Hair follicular keratinocyte (primary cell): ENCODE measurements at places on chromosomes 4 and X. TPM values are rescaled to one million over a fixed set of nuclear protein-coding genes. Genes with fewer than 3 reads are reported as not detected.

Gene IDH3G
- 71.1 and 76.5 TPM in 2 replicates for total RNA-seq

Gene USP27X
- 1.9 and 2.1 TPM in 2 replicates for total RNA-seq

Gene HTN3
- total RNA-seq = not detected in 2 replicates

Gene AFP
- not detected in 2 replicates for total RNA-seq

Gene SSX1
- not detected in 2 replicates for total RNA-seq

Gene SORCS2
- total RNA-seq = 0.31 TPM in 1 of 2 replicates, not detected in the other

Gene HMX1
- not detected in 2 replicates for total RNA-seq

Gene RBM3
- total RNA-seq = 161 and 180 TPM in 2 replicates

Gene PCSK1N
- total RNA-seq = 7.1 and 10.5 TPM in 2 replicates

Gene NUDT10
- total RNA-seq = 0.62 and 2.2 TPM in 2 replicates

Gene MAOA
- 18.8 and 40.1 TPM in 2 replicates for total RNA-seq

Gene CT45A1
- not detected in 2 replicates for total RNA-seq

Gene CT83
- not detected in 2 replicates for total RNA-seq

Gene JAKMIP1
- total RNA-seq = not detected in 2 replicates

Gene AGTR2
- not detected in 2 replicates for total RNA-seq

Gene ASMT
- total RNA-seq = not detected in 2 replicates

Gene SLC6A8
- total RNA-seq = 20.2 and 20.9 TPM in 2 replicates

Gene GAGE1
- not detected in 2 replicates for total RNA-seq

Gene TMSB15A
- 0.68 TPM in 1 of 2 replicates, not detected in the other for total RNA-seq

Gene BEND2
- total RNA-seq = not detected in 2 replicates

Gene GC
- not detected in 2 replicates for total RNA-seq

Gene TMEM35A
- not detected in 2 replicates for total RNA-seq

Gene IL21
- total RNA-seq = not detected in 2 replicates

Gene ACSL1
- total RNA-seq = 5.7 and 11.4 TPM in 2 replicates

Gene NMU
- total RNA-seq = 0.78 and 3.8 TPM in 2 replicates
